ENCODE measurements at places on chromosomes 16 and 17.

GRCh38 chr17:20961586-20961985 is 81.2 kb downstream of the USP22 start:
- no peak for DNase-seq

- DNase-seq = no peak
These were observed 6.4 kb upstream of the SRCAP start for GRCh38 chr16:30692396-30693064.

DNA sequence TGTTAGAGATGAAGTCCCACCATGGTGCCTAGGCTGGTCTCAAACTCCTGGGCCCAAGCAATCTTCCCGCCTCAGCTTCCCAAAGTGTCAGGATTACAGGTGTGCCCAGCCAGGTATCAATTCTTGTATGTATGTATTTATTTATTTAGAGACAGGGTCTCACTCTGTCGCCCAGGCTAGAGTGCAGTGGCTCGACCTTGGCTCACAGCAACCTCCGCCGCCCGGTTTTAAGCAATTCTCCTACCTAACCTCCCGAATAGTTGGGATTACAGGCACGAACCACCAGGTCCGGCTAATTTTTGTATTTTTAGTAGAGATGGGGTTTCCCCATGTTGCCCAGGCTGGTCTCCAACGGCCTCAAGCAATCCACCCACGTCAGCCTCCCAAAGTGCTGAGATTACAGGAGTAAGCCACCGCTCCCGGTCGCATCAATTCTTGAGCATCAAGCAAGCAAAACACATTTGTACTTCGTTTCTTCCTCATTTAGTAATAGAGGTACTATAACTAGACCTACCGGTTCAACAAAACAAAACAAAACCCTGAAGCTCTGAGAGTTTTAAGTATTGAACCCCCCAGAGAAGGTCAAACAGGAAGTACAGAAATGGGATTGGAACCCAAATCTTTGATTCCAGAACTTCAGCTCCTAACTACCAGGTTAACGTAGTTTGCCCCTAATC is 1.0 kb upstream of the ZNF500 start:
- DNase-seq = no peak

- no peak for DNase-seq
These were observed 691.4 kb upstream of the EEF2KMT start for GRCh38 chr16:5789033-5789432.

- no peak for DNase-seq
These were observed 6.8 kb downstream of the AXIN1 start for GRCh38 chr16:345772-346171.

DNA sequence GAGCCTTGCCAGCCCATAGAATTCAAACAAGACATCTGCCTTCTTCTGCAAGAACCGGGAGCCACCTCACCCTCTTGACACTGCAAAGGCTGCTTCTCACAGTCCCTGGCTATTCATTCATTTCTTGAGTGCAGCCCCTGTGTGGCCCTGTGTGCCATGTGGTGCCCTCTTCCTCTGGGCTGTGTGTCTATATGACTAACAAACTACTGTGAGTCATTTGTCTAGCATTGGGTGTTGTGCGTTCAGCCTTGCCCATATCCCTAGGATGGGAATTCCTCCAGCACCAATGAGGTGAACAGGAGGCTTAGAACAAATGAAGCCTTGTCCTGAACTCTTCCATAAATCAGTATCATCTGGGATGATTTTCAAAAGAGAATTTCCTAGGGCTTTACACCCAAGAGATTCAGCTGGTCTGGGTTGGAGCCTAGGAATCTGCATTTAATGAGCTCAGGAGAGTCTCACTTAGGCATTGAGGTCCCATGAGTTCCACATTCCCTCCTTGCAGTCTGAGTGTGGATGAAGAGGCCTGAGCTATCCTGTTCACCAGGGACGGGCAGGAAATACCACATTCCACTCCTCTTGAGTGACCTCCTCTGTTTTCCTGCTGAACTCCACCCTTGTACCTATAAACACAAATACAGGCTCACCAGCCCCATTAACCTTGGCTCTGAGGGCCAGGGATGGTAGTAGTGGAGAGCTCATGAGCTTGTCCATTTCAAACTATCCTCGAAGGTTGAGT is 308.7 kb upstream of the N4BP1 start:
- DNase-seq = no peak

GRCh38 chr17:42347606-42348005 is 40.6 kb downstream of the STAT3 start:
- no peak for DNase-seq

DNA sequence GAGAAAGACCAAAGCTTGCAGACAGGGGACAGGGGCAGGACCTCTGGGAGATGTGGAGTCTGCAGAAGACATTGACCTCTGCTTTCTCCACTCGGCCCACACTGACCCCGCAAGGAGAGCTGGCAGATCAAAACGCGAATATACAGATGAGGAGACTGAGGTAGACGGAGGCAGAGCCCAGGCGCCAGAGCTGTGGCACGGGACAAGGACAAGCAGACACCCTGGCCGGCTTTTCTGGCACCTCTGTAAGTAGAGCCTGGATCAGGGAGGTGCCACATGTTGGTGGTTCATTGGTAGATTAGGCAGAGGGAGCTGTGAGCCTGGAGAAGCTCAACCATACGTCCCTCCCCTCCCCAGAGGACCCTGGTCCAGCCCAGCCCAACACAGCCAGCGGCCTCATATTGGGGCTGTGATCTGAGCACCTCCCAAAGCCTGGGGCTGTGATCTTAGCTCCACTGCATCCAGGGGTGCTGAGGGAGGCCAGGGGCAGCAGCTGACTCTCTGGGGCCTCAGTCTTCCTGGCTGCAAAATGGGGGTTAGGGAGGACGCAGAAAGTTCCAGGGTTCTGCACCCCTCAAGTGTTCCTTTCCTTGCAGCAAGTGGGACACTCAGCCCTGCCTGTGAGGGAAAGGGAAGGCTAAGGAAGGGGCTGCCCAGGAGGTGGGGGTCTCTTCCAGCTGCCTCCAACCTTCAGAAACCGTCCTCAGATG is 4.0 kb downstream of the NATD1 start:
- no peak for DNase-seq

GRCh38 chr16:68444056-68444657 is 4.2 kb downstream of the SMPD3 start:
- no peak for DNase-seq

GRCh38 chr17:39252788-39253460 is 27.2 kb upstream of the STAC2 start:
- no peak for DNase-seq

- DNase-seq = no peak
These were observed 10.5 kb upstream of the TEKT3 start for GRCh38 chr17:15351925-15352324.

DNA sequence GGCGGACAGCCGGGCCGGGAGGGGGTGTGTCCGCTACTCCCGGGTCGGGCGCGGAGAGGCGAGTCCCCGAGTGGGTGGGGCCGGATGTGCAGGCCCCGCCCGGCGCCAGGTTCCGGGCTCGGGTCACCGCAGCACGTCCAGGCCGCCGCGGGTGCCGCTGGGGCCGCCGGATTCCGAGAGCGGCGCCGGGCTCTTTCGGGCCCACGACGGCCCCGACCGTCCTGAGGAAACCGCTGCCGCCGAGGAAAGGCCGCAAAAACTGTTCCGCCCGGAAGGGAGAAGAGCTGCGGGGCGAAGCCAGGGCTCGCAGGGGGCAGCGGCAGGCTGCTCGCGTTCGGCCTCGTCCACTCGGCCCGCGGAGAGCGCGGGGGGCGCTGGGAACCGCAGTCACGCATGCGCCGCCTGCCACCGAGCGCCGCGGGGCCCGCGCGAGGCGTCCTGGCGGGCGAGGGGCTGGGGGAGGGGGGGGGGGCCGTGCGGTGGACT is at the start of gene ZKSCAN2:
ZKSCAN2 (minus strand) TSS at position 376 of the 486 bp plus-strand sequence. CDS start 718 bp downstream, outside the sequence.
- peak; percentile 85 for DNase-seq

DNA sequence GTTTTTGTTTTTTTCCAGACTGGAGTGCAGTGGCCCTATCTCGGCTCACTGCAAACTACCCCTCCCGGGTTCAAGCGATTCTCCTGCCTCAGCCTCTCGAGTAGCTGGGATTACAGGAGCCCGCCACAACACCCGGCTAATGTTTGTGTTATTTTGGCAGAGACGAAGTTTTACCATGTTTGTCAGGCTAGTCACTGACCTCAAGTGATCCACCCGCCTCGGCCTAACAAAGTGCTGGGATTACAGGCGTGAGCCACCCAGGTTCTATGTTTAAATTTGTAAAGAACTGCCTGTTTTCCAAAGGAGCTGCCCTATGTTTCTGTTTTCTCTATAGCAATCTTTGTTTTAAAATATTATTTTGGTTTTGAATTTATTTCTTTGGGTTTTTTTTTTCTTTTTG is 13.8 kb upstream of the C16orf87 start:
- no peak for DNase-seq

Measured in stimulated activated naive CD8-positive, alpha-beta T cell treated with anti-CD3 and anti-CD28 coated beads, Interleukin-15, amount 100 ng/mL, for 72 hours (primary cell).